Fibroblast of upper back skin (primary cell): ENCODE measurements at places on chromosomes 12 and 14.

GRCh38 chr12:132392389-132393244 lies 63.2 kb upstream of the GALNT9 start:
- no peak for DNase-seq

GRCh38 chr12:10241290-10241689 lies 28.6 kb downstream of the GABARAPL1 start:
- no peak for DNase-seq

GRCh38 chr14:32298346-32298745 lies 30.8 kb upstream of the AKAP6 start:
- no peak for DNase-seq

DNA sequence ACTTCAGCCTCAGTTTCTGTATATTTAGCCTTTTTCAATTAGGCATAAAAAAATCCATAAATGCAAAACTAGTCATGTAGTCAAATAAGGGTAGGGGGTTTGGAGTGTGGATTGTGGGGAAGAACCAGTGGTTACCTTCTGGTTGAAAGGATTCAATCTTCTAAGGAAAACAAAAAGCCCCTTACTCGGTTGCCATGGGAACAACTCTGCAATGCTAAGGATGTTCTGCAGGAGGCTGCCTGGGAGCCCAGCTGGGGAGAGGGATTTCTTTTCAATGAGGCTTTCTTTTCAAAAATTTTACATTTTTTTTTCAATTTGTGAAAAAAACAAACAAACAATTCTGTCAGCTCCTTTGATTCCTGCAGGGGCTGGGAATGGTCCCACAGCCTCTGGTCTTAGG lies 67.2 kb downstream of the SLC8A3 start:
- DNase-seq: no peak

GRCh38 chr12:95218150-95219133 lies 835 bp downstream of the VEZT start:
- peak; percentile 60 for DNase-seq

- no peak for DNase-seq
Observed at GRCh38 chr12:132471011-132471857, 18.7 kb upstream of the FBRSL1 start.

DNA sequence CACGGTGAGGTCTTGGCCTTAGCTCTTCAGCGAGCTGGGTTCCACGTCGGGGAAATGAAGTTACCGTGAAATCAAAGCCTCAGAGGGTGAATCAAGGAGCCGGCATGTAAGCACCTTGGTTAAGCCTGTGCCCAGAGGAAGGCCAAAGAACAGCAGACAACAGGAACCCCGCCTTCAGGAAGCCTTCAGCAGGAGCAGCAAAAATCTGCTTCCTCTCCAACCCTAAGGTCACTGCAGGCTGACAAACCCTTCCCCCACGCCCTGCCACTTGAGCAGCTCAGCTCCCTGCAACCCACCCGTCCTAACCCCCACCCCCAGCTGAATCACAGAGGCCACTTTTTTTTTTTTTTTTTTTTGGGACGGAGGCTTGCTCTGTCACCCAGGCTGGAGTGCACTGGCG lies 72.9 kb upstream of the LTA4H start:
- DNase-seq: no peak

- no peak for DNase-seq
Observed at GRCh38 chr14:99424306-99424877, 56.3 kb downstream of the SETD3 start.

- no peak for DNase-seq
Observed at GRCh38 chr14:35355981-35356841, 48.3 kb downstream of the NFKBIA start.

DNA sequence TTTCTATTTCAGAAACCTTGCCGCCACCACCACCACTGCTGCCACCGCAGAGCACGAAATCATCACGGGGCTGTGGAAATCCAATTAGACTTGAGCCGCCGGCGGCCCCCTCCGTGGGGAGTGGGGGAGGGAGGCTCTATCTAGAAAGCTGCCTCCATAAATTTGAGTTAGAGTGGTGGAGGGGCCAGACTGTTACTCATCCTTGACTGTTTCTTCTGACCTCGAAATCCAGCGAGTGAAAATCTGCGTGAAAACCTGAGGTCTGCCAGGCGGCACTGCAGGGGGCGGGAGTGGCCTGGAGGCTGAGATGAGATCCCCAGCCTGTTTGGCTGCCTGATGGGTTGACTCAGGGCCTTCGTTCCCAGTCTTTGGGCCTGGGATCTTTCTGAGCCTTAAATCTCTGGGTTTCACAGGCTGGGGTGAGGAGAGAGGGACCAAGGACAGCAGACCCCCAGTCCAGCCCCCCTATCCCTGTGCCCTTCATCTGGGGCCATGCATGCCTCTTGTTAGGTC lies 29.9 kb downstream of the TSPAN9 start:
- peak; percentile 86 for DNase-seq

DNA sequence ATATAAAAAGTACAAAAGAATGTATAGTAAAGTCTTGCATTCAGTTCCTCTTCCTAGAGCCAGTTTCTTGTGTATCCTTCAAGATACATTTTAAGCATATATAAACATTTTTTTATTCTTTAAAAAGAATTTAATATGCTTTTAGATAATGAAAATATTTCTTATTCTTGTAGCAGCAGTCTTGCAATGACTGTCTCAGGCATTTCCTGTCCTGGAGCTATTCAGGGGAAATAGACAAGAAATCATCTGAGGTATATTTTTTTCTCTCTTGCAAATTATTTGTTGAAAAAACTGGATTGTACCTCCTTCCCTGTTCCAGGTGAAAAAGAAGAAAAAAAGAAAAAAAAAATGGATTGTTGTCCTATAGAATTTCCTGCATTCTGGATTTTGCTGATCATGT lies 17.0 kb upstream of the ERBB3 start:
- DNase-seq: peak; percentile 32

- no peak for DNase-seq
Observed at GRCh38 chr12:1984759-1985158, 19.5 kb downstream of the DCP1B start.

DNA sequence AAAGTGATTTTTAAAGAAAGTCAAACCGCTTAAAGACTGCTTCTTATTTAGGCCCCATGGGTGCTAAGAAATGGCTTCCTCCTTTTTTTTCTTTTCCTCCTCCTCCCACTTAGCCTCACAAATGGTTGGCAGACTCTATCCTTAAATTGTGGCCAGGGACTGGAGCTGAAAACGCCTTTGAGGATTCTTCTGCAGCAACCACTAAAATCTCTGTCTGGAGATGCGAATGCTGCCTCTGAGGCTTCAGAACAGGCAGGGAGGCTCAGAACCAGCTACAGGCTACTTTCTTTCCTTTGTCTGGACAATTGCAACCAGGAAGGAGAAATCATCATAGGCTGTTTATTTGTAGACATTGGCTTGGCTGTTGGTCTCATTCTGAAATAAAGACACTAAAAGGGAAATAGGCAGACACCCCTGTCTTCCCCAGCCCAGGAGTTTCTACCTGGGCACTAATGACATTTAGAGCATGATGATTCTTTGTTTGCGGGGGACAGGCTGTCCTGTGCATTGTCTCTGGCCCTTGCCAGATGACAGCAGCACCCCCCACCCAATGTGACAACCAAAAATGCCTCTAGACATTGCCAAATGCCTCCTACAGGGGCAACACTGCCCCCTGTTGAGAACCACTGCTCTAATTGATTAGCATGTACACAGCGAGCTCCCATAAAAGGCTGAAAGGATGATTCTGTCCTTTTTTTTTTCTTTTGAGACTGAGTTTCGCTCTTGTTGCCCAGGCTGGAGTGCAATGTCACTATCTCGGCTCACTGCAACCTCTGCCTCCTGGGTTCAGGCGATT lies 50.3 kb downstream of the MAP1LC3B2 start:
- no peak for DNase-seq

DNA sequence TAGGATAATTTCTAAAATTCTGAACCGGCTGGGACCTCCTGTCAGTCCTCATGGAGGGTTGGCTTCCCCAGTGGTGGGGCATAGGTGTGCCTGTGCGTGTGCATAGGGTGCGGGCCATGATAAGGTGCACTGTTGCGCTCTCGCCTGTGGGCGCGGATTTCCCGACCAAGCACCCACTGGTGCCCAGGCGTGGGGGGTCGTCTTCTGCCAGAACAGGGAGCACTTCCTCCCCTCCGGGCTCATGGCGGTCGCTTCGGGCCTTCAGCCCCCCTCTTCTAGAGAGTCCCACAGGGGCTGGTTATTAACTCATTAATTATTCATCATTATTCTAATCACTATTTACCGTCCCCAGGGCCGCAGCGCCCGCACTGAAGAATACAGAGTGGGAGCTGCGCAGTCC lies 2.8 kb downstream of the C1QL4 start:
- DNase-seq: no peak

DNA sequence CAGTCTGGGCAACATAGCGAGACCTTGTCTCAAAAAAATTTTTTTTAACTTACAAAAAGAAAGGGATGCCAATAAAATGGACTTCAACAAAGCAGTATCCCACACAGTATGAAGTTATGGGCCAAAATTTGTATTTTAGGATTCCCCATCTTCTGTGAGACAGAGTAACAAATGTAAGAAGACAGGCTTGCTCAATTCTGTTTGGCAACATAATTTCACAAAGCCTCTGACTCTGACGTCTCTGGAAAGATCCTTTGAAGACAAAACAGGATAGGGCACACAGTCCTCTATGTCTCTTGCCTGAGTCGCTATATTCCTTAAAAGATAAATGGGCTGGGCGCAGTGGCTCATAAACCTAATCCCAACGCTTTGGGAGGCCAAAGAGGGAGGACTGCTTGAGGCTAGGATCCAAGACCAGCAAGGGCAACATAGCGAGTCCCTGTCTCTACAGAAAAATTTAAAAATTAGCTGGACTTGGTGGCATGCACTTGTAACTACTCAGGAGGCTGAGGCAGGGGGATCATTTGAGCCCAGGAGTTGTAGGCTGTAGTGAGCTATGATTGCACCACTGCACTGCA lies 1.1 kb upstream of the HOMEZ start:
- DNase-seq: no peak

DNA sequence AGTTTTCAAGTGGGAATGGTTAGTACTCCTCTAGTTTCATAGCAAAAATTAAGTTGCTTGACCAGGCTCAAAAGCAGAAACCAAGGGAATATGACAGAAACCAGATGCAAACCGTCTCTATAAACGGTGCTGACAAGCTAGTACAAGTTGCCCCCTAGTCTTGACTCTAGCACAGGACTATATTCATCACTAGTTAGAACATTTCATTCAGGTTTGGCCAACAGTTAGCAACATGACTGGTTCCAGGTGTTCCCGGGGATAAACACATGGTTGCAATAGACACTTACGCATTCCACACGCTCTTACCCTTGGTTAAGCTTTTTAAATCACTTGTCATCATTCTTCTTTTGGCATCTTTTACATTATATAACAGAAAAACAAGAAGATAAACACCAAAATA lies 103.6 kb downstream of the SCFD1 start:
- peak; percentile 6 for DNase-seq

GRCh38 chr14:105495101-105495989 lies 4.3 kb downstream of the TEDC1 start:
- DNase-seq: no peak

DNA sequence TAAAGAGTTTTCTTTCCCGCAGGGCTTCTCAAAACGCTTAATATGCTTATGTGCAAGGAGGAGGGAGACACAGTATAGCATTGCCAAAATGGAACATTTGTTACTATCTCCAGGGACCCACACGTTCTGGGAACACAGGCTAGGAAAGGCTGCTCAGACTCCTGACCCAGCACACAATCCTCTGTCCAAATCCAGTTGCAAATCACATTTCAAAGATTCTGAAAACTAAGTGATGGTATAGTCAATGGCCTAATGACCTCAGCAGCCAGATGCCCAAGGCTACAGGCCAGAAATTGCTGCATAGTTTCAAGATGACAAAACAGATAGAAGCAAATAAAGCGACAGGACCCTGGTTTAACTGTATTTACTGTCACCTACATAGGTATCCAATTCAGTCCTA lies 97.0 kb upstream of the GRIP1 start:
- no peak for DNase-seq

GRCh38 chr12:495466-495865 lies 35.7 kb downstream of the B4GALNT3 start:
- DNase-seq: no peak

DNA sequence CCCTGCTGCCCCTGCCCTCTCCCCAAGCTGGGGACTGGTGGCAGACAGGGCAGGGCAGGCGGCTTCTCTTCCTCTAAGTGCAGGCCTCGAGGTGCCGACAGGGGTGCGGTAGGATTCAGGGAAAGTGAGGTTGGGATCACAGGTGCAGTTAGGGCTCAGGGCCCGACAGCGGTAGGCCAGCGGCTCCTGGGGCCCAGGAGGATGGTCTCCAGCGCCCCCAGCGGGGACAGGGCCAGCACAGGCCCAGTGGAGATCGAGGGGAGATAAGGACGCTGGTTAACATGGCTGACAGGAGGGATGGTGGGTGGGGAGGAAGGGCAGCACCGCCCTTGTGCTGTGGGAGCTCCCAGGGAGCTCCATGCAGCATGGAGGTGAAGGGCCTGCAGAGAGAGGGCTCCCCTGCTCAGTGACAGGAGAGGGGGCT lies 935 bp upstream of the CRIP1 start:
- no peak for DNase-seq

GRCh38 chr12:107032266-107032665 lies 45.3 kb upstream of the MTERF2 start:
- DNase-seq: no peak

DNA sequence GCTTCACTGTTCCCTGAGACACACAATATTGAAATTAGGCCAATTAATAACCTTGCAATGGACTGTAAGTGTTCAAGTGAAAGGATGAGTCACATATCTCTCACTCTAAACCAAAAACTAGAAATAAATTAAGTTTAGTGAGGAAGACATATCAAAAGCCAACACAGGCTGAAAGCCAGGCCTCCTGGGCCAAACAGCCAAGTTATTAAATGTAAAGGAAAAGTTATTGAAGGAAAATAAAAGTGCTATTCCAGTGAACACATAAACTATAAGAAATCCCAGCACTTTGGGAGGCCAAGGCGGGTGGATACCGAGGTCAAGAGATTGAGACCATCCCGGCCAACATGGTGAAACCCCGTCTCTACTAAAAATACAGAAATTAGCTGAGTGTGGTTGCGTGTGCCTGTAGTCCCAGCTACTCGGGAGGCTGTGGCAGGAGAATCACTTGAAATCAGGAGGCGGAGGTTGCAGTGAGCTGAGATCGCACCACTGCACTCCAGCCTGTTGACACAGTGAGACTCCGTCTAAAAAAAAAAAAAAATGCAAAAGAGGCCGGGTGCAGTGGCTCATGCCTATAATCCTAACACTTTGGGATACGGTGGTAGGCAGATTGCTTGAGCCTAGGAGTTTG lies 10.4 kb upstream of the HEATR5A start:
- no peak for DNase-seq

DNA sequence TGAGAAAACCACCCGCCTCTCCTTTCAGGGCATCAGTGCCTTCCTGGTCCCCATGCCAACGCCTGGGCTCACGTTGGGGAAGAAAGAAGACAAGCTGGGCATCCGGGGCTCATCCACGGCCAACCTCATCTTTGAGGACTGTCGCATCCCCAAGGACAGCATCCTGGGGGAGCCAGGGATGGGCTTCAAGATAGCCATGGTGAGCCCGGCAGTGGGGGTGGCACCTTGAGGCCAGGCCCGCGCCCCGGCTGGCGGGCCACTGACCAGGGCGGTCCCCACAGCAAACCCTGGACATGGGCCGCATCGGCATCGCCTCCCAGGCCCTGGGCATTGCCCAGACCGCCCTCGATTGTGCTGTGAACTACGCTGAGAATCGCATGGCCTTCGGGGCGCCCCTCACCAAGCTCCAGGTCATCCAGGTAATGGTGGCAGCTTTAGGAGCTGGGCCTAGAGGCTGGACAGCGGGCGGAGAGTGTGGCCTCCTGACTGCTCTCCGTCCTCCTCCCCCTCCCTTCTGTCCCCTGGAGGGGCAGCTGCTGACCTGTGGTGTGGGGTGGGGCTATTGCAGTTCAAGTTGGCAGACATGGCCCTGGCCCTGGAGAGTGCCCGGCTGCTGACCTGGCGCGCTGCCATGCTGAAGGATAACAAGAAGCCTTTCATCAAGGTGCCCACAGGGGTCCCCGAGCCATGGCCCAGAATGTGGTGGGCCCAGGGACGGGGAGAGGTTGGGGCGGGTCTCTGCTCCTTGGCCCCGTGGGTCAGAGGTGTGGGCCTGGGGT lies 12.8 kb downstream of the ACADS start:
- no peak for DNase-seq
